Kidney (tissue), 22 donors: ENCODE measurements at places on chromosomes 7 and 10. TPM values are rescaled to one million over a fixed set of nuclear protein-coding genes. Genes with fewer than 3 reads are reported as not detected.

DNA sequence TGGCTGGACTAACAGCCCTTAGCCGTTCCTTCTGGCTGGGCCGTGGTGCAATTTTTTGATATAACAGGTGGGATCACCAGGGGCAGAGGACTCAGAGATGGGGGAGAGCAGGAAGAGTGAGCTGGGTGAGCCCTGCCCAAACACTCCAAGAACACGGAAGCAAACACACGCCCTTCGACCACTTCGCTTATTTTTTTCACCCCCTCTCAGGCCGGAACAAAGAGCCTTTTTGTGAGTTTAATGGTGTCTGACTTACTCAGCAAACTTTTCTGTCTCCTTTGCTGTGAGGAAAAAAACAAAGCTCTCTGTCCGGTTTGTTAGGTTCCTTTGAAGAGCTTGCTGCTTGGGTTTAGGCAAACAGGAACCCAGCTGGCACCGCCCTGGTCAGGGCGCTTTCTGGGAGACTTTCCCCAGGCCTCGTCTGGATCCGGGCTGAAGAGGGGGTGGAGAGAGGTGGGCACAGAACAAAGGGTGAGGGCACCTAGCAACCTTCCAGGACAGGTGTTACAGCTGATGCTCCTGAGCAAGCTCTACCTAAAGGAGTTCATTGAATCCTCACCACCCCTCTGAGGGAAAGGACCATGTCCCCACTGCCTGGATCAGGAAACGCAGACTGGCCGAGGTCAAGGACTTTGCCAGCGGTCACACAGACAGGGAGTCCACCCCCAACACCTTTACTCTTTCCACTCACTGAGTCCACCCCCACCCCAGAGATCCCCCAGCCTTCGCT, 23.3 kb downstream of the CALML3 start:
- no peaks in the 10 kb centered on the region for H3K36me3 ChIP-seq
- peak; percentile 86 for DNase-seq
- H3K27me3 ChIP-seq, result no peaks in the 10 kb centered on the region
- peak overlapping the region; percentile 7 for H3K27ac ChIP-seq
- H3K4me1 ChIP-seq, result peaks cover 7% of the 10 kb centered on the region

- H3K27me3 ChIP-seq, result no peaks in the 10 kb centered on the region
- DNase-seq, result no peak
- no peak overlapping the region for H3K27ac ChIP-seq
- H3K4me3 ChIP-seq, result no peak overlapping the region
These were observed 43.0 kb downstream of the SUFU start for GRCh38 chr10:102546606-102547320.

- no peaks in the 10 kb centered on the region for H3K36me3 ChIP-seq
- DNase-seq, result no peak
- no peaks in the 10 kb centered on the region for H3K27me3 ChIP-seq
- H3K27ac ChIP-seq, result no peak overlapping the region
- no peak overlapping the region for H3K4me3 ChIP-seq
- no peaks in the 10 kb centered on the region for H3K4me1 ChIP-seq
These were observed 60.5 kb upstream of the CAV2 start for GRCh38 chr7:116439005-116439404.

DNA sequence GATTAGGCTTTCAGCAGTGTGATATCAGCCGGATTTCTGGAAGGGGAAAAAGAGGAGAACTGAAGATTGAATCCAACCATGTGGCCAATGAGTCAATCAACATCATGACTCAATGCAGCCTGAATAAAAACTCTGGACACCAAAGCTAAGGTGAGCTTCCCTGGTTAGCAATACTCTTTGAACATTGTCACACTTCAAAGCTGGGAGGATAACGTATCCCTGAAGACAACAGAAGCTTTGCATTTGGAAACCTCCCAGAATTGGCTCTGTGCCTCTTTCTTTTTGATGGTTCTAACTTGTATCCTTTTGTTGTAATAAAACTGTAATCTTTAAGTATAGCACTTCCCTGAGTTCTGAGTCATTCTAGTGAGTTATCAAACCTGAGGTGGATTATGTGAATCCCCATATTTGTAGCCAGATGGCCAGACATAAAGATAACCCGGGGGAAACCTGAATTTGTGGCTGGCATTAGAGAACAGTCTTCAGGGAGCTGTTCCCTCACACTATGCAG, 284.4 kb downstream of the IPMK start:
- no peak for DNase-seq
- no peaks in the 10 kb centered on the region for H3K36me3 ChIP-seq
- no peak overlapping the region for H3K27ac ChIP-seq
- H3K27me3 ChIP-seq, result no peaks in the 10 kb centered on the region

- no peak overlapping the region for H3K4me3 ChIP-seq
- H3K36me3 ChIP-seq, result no peaks in the 10 kb centered on the region
- DNase-seq, result peak; percentile 42
- no peaks in the 10 kb centered on the region for H3K4me1 ChIP-seq
- no peaks in the 10 kb centered on the region for H3K27me3 ChIP-seq
These were observed 15.5 kb upstream of the CPXM2 start for GRCh38 chr10:123906884-123907652.

- no peaks in the 10 kb centered on the region for H3K27me3 ChIP-seq
- H3K4me1 ChIP-seq, result no peaks in the 10 kb centered on the region
- no peak overlapping the region for H3K27ac ChIP-seq
- no peaks in the 10 kb centered on the region for H3K36me3 ChIP-seq
These were observed 9.2 kb downstream of the MKI67 start for GRCh38 chr10:128116851-128117615.

DNA sequence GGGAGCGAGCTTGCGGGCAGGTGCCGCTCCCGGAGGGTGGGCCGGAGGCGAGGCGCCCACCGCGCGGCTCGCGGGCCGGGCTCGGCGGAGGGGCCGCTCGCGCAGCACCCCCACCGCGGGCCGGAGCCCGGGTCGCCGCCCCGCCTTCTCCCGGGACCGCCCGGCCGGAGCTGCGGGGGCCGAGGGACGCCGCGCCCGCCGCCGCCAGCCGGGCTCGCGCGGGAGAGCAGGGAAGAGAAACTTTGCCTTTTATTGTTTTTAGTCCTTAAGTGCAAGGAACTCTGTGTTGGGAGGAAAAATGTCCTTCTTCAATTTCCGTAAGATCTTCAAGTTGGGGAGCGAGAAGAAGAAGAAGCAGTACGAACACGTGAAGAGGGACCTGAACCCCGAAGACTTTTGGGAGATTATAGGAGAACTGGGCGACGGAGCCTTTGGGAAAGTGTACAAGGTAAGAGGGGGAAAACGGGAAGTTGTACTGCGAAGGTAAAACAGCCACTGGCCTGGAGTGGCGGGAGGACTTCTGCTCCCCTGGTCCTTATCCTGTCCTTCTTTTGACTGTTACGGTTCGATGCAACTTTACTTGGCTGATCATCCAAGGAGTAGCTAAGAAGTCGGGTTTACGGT, 620 bp downstream of the SLK start:
- H3K27ac ChIP-seq, result peak overlapping the region; percentile 96
- H3K4me3 ChIP-seq, result peak overlapping the region; percentile 100
- H3K4me1 ChIP-seq, result peaks cover 14% of the 10 kb centered on the region
- H3K36me3 ChIP-seq, result no peaks in the 10 kb centered on the region
- peak; percentile 67 for DNase-seq
- H3K27me3 ChIP-seq, result no peaks in the 10 kb centered on the region

DNA sequence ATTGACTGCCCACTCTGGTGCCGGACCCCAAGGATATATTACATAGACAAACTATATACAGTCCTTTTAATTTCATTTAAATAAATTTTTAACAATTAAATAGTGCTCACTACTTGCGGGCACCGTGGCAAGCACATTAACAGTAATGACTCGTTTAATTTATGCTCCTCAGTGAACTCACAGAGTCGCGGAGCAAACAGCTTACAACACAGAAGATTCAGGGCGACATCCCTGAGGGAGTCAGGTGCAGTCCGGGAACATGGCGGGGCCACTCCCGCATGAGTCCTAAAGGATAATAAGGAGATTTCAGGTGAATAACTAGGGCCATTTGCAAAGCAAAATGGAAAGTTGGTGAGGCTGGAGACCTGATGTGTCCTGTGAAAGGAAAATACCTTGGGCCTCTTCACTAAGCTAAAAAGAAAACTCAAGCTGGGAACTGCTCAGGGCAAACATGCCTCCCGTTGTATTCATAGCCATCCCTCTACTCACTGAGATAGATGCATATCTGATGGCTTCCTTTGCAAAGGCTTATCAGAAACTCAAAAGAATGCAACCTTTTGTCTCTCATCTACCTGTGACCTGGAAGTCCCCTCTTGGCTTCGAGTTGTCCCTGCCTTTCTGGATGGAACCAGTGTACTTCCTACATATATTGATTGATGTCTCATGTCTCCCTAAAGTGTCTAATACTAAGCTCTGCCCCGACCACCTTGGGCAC, 125.6 kb downstream of the KLF6 start:
- DNase-seq, result no peak
- H3K27ac ChIP-seq, result no peak overlapping the region
- H3K36me3 ChIP-seq, result no peaks in the 10 kb centered on the region

GRCh38 chr7:127807340-127807739, 155.3 kb downstream of the SND1 start:
- H3K4me1 ChIP-seq, result no peaks in the 10 kb centered on the region
- no peak overlapping the region for H3K27ac ChIP-seq
- no peak overlapping the region for H3K4me3 ChIP-seq
- no peak for DNase-seq

The UNC5B gene
- 22.6 TPM for total RNA-seq

The ACTR3C gene
- 31.6 TPM for total RNA-seq

The LIPK gene
- total RNA-seq, result not detected

The HACD1 gene
- total RNA-seq, result 11.6 TPM

The SLC39A12 gene
- total RNA-seq, result 0.16 TPM
